ENCODE measurements at places on chromosomes 11 and 22. TPM values are rescaled to one million over a fixed set of nuclear protein-coding genes. Genes with fewer than 3 reads are reported as not detected.

VPREB1 gene
- total RNA-seq, result not detected

ANKK1 gene
- not detected for total RNA-seq

ASCL2 gene
- 1.2 TPM for total RNA-seq

PRG3 gene
- not detected for total RNA-seq

KREMEN1 gene
- 9.2 TPM for total RNA-seq

PRAME gene
- total RNA-seq, result not detected

ELP4 gene
- total RNA-seq, result 31.8 TPM

SLC17A6 gene
- total RNA-seq, result not detected

INTS4 gene
- total RNA-seq, result 15.6 TPM

ANGPTL5 gene
- not detected for total RNA-seq

APOL1 gene
- 2.3 TPM for total RNA-seq

OR8D4 gene
- not detected for total RNA-seq

RFPL3 gene
- total RNA-seq, result not detected

TIMP3 gene
- total RNA-seq, result 48.7 TPM

GLB1L3 gene
- total RNA-seq, result not detected

ZDHHC13 gene
- 11.8 TPM for total RNA-seq

MYBPC3 gene
- not detected for total RNA-seq

SPDYC gene
- total RNA-seq, result not detected

FAM111B gene
- 5.6 TPM for total RNA-seq

NECTIN1 gene
- total RNA-seq, result 9.7 TPM

KCNJ1 gene
- not detected for total RNA-seq

PGA3 gene
- not detected for total RNA-seq

FAM118B gene
- 10.3 TPM for total RNA-seq

MS4A7 gene
- total RNA-seq, result not detected

FDXACB1 gene
- 0.88 TPM for total RNA-seq

MMP12 gene
- not detected for total RNA-seq

OR52L1 gene
- total RNA-seq, result not detected

PTPRJ gene
- 13.8 TPM for total RNA-seq

KRTAP5-11 gene
- not detected for total RNA-seq

OR51B5 gene
- total RNA-seq, result not detected

TMEM109 gene
- total RNA-seq, result 76.4 TPM

GAL3ST3 gene
- 0.91 TPM for total RNA-seq

SLC43A3 gene
- total RNA-seq, result 54.6 TPM

LRRC74B gene
- not detected for total RNA-seq

OR4D11 gene
- total RNA-seq, result not detected

OR51I1 gene
- not detected for total RNA-seq

CATSPERZ gene
- not detected for total RNA-seq

IGF2 gene
- 42.0 TPM for total RNA-seq

CNTF gene
- total RNA-seq, result 0.13 TPM

ANO3 gene
- 0.56 TPM for total RNA-seq

HMOX1 gene
- 28.7 TPM for total RNA-seq

MFRP gene
- total RNA-seq, result not detected

MPEG1 gene
- total RNA-seq, result not detected

CLP1 gene
- 20.4 TPM for total RNA-seq

KRTAP5-10 gene
- not detected for total RNA-seq

RIC3 gene
- total RNA-seq, result not detected

TPBGL gene
- not detected for total RNA-seq

DCDC1 gene
- total RNA-seq, result 0.08 TPM

CDC45 gene
- total RNA-seq, result 8.1 TPM

PRDM11 gene
- total RNA-seq, result 1.6 TPM

NOX4 gene
- total RNA-seq, result 10.5 TPM

EHF gene
- total RNA-seq, result 0.64 TPM

VPS11 gene
- 20.4 TPM for total RNA-seq

CD3G gene
- not detected for total RNA-seq

KCNJ5 gene
- not detected for total RNA-seq

B4GAT1 gene
- total RNA-seq, result 72.1 TPM

TXN2 gene
- 77.4 TPM for total RNA-seq

FGF4 gene
- not detected for total RNA-seq

MPZL3 gene
- total RNA-seq, result 1.9 TPM

OR52E6 gene
- not detected for total RNA-seq
